ENCODE measurements at places on chromosomes 4 and X.

- DNase-seq, result no peak
Observed at GRCh38 chr4:6342530-6343293, 73.1 kb downstream of the WFS1 start.

DNA sequence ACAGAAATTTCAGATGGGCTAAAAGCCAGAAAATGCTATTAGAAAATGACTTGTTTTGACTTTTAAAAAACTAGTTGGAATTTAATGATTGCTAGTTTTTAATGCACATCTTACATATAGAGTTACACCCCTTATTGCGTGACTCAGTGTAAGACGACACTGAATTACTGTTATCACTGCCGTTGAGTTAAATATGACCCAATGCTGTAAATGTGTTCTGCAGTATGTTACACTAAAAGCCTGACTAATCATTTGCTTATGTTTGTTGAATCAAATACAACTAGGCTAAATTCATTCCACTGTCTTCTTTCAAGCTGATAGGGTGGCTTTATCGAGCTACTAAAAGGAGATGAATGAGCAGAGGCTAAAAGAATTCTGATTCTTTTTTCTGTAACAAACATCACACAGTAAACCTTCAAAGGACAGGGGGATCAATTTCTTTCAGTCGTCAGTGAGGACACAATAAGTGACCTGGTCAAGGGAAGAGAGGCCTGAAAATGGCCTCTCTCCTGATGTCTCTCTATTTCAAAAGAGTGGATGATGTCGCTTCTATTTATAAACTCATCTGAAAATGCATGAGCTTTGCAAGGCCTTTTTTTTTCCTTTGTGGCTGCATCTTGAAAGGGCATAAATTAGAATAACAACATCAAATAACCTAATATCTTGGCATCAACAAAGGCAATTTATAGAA, 142.2 kb upstream of the KCNIP4 start:
- no peak for DNase-seq

DNA sequence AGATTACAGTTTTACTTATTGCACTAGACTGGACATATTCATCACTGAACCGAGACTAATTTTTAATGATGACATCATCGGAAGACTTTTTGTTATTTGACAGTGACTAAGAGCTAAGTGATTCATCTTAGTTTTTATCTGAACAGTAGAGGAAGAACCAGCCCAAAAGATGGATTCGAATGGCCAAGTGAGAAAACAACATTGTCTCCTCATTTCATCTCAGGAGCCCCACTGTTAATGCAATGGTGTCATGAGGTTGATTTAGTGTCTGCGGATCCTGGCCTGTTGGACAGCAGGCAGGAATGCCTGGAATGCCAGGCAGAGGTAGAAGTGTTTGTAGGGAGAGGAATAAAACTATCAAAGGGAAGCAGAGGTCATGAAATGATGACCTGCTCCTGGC, 37.8 kb upstream of the HPF1 start:
- no peak for DNase-seq

DNA sequence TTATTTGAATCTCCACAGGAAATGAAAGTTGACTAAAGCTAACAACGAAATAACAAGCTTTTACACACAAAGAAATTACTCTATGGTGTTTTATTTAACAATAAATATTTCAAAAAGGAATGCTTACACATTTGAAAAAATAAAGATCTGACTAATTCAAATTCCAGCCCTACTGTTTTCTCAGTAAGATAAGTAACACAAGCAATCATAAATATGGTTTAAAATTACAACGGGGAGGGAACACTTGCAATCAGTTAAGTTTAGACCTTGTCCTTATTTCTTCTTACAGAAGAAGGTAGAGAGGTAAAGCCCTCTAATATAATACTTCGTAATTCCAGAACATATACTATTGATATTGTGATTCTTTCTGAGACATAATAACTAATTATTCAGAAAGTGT, 158.5 kb downstream of the DHX15 start:
- no peak for DNase-seq

DNA sequence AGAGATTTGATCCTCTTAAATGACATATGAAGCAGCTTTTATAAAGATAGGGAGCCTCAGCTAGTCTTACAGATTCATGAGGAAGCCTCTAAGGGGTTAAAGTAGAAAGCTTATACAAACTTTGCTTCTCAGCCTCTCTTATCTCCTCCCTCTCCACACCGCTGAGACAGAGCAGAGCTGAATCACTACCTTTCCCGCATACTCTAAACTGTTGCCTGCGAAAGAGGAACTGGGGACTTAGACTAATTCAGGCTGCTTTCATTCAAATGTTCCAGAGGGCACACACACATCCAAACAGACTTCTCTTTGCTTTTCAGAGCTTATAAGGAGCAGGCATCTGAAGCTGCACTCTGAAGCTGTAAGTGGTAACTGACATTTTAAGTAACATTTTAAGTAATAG, at the start of gene SERTM2:
SERTM2 (plus strand) TSS at position 169 of the 400 bp plus-strand sequence. CDS start 7,213 bp downstream, outside the sequence.
- no peak for DNase-seq

DNA sequence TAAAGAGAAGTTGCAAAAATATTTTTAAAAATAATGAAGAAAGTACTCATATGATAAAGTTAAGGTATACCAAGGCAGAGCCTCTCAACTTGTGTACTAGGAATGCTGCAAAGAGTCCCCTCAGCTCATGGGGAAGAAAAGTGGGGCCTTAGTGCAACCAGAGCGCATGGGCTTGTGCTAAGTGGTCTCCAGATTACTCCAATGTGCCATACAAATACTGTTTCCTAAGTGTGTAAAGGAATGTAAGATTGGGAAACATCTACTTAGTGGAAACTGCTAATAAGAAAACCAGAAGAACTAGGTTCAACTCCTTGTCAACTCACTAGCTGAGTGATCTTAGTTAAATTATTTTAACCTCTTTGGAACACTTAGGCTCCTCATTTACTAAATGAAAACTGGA, 39.1 kb downstream of the NAF1 start:
- DNase-seq, result no peak

DNA sequence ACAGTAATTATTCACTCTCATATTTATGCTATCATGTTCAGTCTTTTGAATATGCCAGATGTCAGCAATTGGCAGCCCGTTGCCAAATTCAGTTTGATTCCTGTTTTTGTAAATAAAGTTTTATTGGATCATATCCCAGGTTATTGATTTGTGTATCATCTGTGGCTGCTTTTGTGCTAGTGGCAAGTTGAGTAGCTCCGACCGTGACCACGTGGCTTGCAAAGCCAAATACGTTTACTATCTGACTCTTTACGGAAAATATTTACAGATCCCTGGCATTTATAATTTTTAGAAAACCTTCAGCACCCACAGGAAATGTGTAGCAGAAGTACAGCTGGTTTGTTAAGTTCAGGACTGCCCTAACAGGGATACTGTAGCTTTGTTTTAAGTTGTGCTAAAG, 67.4 kb downstream of the VCX2 start:
- no peak for DNase-seq

GRCh38 chr4:73704314-73705055, 35.9 kb upstream of the CXCL8 start:
- DNase-seq, result no peak

GRCh38 chrX:50099331-50099730, 101.5 kb downstream of the AKAP4 start:
- DNase-seq, result no peak

DNA sequence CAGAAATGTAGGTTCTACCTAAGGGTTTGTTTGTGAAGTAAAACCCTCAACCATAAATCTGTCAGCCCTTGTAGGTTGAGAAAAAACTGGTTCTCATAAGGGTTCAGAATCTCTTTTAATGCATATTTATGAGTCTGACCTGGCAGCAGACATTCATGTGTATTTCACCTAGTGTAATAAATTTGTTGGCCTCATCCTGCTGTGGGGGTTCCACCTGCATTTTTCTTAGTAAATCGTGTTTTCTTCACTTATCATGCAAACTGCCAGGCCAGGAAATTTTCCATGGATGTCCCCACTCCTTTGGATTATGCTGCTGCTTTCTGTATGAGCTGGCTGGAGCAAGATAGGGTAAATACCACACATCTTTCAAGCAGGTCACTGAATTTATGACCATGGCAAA, 42.4 kb downstream of the KLHL13 start:
- no peak for DNase-seq

GRCh38 chr4:1882850-1883271, 11.7 kb downstream of the NSD2 start:
- DNase-seq, result no peak

DNA sequence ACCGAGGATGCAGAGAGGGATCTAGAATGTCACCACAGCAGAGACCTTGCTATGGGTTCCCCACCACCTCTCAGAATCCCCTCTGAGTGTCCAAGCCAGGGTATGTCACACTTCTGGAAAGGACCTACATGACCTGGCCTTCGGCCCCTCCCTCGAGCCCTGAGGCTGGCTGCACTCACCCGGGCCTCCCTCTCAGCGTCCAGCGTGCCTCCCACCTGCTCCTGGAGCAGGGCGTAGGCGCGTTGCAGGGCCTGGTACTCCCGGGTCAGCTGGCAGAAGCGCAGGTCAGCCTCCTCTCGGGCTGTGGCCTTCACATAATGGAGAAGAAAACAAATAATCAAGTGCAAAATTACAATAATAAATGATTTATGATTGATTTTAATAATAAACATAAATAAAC, 43.9 kb upstream of the C4orf50 start:
- DNase-seq, result no peak

GRCh38 chr4:110916505-110916904, 293.6 kb upstream of the PITX2 start:
- DNase-seq, result no peak
